ENCODE measurements at places on chromosomes 2 and 18.
A peak's percentile ranks its signal among the peaks of the same experiment; 100 is the strongest.

GRCh38 chr2:238527565-238527964 is 100.8 kb downstream of the ASB1 start:
- no peak for DNase-seq

GRCh38 chr2:101983928-101984327 is 7.8 kb upstream of the IL1R2 start:
- DNase-seq = no peak

GRCh38 chr18:76801567-76802505 is 20.5 kb upstream of the ZNF236 start:
- DNase-seq = peak; percentile 54

GRCh38 chr2:79585701-79586433 is 73.0 kb downstream of the CTNNA2 start:
- no peak for DNase-seq

DNA sequence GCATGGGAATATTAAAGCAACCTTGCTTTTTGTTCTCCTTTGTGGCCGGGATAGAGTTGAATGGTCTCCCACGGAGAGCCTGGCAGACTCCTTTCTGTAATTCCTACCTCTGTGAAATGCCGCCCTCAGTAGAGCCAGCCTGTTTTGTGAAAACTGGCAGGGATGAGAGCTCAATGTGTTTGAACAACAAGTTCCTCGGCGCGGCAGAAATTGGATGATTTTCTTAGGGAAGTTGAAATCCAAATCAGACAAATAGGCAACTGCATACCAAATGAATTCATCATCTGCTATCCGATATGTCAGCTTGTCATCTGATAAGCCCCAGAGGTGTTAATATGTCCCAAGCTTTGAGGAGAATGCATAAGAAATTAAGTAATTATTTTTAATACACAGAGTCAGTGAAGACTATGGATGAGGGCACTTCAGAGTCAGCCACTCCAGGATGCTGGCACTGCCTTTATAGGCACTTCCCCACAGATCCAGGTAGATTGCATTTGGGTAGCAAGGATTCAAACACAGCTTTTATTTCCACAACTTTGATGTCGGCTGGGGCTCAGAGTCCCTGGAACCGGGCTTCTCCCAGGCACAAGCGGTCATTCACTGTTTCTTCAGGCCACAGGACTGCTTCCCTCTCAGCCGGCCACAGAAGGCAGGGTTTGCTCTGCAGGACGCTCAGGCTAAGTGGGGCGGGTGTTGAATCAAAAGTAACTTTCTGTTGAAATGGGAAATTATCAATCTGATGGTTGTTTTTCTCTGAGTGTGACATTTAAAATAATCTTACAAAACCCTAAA is 82.8 kb upstream of the REV1 start:
- DNase-seq = no peak

Data from activated CD4-positive, alpha-beta T cell treated with anti-CD3 and anti-CD28 coated beads, Interleukin-2, amount 50 U/mL, for 16 hours (primary cell).